HCT116 (cell line): ENCODE measurements at places on chromosomes 1 and 21. TPM values are rescaled to one million over a fixed set of nuclear protein-coding genes. Genes with fewer than 3 reads are reported as not detected.

MARK1 gene
- 3.6 TPM for total RNA-seq

FCAMR gene
- total RNA-seq: not detected

TAF5L gene
- 22.4 TPM for total RNA-seq

GUCA2A gene
- not detected for total RNA-seq

LCE1B gene
- total RNA-seq: not detected

RBBP4 gene
- 279 TPM for total RNA-seq
